ENCODE measurements at places on chromosomes 12 and 14.

- DNase-seq, result no peak
These were observed 22.0 kb upstream of the TSPAN9 start for GRCh38 chr12:3055026-3055703.

DNA sequence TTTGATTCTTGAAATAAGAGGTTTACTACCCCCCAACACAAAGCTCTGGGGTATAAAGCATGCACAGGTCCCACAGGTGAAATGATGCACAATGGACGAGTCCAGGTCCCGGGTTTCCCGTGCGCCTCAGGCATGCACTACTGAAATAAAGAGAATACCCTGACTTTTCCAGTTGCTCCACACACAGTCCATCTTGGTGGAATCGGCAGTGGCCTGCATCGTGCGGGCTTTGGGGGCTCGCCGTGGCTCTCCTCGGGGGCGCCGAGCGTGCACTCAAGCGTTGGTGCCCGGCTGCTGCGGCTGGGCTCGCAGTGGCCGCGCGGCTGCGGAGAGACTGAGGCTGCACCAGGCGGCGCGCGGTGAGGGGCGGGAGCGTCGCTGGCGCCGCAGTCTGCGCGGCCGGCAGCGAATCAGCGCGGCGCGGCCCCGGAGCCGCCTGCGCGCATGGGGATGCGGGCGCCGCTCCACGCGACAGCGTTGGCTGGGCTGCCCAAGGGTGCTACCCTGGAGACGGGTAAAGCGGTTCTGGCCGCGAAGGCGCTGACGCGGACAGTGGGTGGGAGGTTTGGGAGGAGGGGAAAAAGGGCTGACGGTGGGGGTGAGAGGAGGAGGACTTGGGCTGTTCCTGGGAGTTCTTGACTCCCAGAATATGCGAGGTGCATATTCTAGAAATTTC, 53.8 kb upstream of the CCDC175 start:
- DNase-seq, result no peak

- no peak for DNase-seq
These were observed 12.3 kb downstream of the MAP3K12 start for GRCh38 chr12:53486736-53487487.

DNA sequence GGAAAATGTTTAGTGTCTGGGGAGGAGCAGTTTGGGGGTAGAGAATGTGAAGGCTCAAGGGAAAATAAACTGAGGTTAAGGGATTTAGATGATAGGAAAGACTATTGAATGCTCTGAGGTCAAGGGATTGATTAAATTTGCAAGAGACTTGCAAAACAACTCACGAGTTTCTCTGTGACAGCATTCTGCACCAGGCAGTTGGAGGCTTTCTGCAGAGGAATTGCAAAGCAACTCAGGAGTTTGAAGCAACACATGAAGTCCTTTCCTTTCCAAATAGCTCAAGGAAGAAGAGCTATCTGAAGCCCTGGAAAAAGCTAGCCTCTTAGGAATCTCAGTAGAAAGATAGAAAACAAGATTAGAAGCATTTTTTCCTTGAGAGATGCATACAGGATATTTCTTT, 23.9 kb downstream of the SLC7A8 start:
- DNase-seq, result no peak

DNA sequence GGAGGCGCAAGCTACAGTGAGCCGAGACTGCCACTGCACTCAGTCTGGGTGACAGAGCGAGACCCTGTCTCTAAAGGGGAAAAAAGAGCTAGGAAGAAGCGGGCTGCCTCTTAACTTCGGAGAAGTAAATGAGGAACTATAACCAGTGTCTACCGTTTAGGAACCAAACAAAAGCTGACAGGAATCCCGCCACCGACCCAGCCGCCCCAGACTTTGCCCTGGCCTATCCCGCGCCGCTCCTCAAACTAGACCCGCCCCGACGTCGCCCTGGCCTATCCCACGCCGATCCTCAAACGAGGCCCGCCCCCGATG, 568 bp upstream of the SIVA1 start:
- no peak for DNase-seq
